ENCODE measurements at places on chromosomes 1 and 21.

DNA sequence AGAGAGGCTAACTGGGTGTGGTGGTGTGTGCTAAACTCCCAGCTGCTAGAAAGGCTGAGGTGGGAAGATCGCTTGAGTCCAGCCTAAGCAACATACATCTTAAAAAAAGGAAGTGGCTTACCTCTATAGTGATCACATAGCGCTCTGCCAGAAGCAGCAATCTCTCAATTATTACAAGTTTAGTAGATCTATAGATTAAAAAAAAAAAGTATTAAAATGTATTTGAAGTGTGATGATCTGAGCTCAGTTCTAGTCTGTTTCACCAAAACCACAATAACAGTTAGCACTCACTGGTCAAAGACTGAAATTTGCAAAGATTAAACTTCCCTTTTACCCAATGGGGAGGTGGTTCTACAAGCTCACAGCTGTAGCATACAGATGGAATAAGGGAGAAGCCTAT is 76.3 kb downstream of the USP24 start:
- no peak for DNase-seq

- no peak for DNase-seq
Measured at GRCh38 chr1:13792419-13792818, 92.4 kb downstream of the PRDM2 start.

GRCh38 chr21:21813934-21814333 is 815.7 kb downstream of the NCAM2 start:
- DNase-seq: no peak

DNA sequence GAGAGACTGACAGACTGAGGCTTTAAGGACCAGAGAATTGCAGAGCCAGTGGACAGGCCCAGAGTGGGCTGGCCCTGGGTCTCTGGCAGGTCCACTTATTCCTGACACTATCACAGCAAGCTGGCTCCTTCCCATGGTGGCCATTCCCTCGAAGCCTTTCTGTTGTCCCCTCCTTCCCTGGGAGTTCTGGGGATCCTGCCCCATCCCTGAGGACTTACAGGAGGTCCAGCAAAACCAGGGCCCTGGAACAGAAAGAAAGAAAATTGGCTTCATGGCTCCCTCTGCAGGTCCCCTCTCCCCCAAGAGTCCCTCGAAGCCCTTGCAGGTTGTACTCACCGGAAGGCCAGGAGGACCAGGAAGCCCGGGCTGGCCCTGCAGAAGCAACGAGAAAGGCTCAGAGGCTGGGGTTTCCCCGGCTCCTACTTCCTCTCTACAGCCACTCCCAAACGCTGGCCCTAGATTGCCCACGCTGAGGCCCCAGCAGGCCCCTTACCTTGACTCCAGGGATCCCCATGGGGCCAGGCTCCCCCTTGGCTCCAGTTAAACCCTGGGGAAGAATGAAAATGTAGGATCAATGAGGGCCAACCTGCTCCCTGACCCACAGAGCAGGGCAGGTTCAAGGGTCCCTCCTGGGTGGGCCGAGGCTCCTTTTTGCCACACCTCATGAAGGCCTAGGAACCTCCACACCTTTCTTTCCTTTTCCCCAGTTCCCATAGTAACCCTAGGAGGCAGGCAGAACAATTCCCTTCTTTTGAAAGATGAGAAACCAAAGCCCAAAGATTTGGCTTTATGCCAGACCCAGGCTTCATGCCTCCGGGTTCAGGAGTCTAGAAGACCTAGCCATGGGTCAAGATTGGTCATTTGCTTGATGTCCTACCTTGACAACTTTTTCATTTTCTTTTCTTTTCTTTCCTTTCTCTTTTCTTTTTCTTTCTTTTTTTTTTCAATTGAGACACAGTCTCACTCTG is 4.6 kb downstream of the COL9A2 start:
- peak; percentile 16 for DNase-seq

DNA sequence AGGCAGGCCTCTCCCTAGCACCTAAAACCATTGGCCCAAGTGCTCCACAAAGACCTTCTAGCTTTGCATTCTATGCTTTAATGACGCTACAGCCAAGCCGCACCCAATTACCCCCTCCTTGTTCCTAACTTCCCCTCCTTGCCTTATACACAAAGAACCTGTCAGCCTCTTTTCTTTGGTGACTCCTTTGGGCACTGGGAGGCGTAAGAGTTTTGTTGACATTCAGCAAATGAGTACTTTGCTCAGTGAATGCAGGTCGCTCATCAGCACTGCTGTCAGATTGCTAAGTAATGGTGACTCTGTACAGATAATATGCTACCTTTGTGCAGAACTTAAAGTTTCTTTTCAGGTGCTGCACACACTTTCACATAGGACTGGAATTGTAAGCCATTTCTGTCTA is 187.6 kb upstream of the FAM78B start:
- DNase-seq: no peak

GRCh38 chr1:111228748-111229126 is 1.2 kb downstream of the CHI3L2 start:
- no peak for DNase-seq

Measured in stimulated activated CD4-positive, alpha-beta T cell treated with anti-CD3 and anti-CD28 coated beads, Interleukin-4, amount 100 ng/mL, for 1 hour (primary cell).